ENCODE measurements at places on chromosomes 4 and X. TPM values are rescaled to one million over a fixed set of nuclear protein-coding genes. Genes with fewer than 3 reads are reported as not detected.

DNA sequence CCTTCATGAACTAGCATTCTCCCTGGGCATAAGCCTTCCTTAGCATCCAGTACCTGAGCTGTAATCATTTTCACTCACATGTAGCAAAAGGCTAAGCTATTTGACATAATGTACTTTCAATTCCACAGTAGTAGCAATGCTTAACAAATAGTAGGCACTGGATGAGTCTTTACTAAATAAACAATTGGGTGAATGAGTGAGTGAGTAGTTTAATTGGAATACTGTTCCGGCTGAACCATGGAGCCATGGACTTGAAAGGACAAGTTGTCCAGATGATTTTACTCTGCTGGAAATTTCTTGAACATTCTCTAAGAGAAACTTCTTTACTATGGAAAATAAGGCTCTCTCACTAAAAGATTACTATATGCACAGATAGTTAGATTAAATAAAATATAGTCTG is 159.3 kb downstream of the FAM47B start:
- no peaks in the 10 kb centered on the region for H3K27me3 ChIP-seq
- H3K27ac ChIP-seq: no peak overlapping the region
- no peak for DNase-seq

DNA sequence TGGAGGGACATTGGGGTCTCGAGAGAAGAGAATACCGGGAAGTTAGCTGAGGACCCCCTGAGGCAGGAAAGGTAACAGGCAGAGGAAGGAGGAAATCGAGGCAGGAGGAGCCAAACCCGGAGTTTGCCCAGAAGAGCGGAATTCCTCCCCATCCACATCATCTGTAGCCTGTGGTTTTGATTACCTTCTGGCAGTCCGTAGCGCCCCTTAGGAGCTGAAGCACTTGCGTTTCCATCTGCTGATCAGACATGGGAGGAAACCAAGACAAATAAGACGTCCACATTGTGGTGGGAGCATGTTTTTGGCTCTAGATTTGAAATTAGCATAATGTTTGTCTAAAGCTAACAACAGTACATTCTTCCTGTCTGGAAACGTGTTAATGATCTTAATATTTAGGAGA is 26.8 kb upstream of the HMX1 start:
- H3K4me3 ChIP-seq: no peak overlapping the region
- H3K4me1 ChIP-seq: no peaks in the 10 kb centered on the region
- H3K36me3 ChIP-seq: no peaks in the 10 kb centered on the region
- H3K27ac ChIP-seq: no peak overlapping the region

DNA sequence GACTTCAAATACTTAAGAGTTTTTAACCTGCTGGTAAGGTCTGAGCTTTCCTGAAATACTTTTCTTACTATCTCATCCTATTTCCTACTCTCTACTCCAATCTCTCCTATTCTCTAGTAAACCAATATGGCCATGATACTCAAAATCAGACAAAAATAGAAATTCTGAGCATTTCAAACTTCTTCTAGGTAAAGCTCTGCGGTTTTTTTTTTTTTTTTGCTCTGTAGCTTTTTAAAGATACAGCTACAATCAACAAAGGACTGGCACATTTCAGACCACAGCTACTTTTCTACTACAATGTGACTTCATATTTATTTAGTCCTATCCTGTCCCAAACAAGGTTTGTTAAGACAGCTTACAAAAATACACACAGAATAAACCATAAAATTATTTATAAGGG is 31.1 kb downstream of the MAML3 start:
- peaks cover 32% of the 10 kb centered on the region for H3K27me3 ChIP-seq
- peak overlapping the region; percentile 28 for H3K4me3 ChIP-seq
- DNase-seq: no peak

DNA sequence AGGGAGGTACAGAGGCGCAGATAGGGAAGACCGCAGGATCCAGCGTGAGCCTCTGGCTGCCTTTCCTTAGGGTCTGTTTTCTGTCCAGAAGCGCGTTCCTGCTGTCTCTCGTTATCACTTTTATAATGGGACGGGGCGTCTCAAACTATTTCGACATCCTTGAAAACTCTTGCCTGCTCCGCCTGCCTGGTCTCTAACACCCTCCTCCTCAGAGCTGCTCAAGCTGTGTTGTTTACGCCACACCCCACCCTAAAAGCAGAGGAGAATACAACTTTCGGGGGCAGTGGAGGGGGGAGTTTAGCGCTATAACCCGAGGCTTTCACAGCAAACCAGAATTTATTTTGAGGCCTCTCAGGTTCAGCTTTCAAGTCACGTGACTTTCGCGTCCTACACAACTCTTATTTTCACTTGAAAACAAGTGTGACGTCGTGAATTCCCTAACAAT is 646 bp upstream of the FAM3A start:
- H3K36me3 ChIP-seq: peaks cover 13% of the 10 kb centered on the region
- no peaks in the 10 kb centered on the region for H3K27me3 ChIP-seq
- H3K4me3 ChIP-seq: peak overlapping the region; percentile 90

- H3K4me3 ChIP-seq: no peak overlapping the region
- no peak overlapping the region for H3K27ac ChIP-seq
- peaks cover 19% of the 10 kb centered on the region for H3K36me3 ChIP-seq
- no peaks in the 10 kb centered on the region for H3K27me3 ChIP-seq
- no peak for DNase-seq
Measured at GRCh38 chr4:110134269-110134869, 64.0 kb downstream of the ELOVL6 start.

PABPC4L gene
- total RNA-seq: not detected

Data from activated CD4-positive, alpha-beta T cell treated with anti-CD3 and anti-CD28 coated beads, Interleukin-2, amount 10 ng/mL, durations not matched to agents 24 days and 14 days (primary cell).